Right ventricle myocardium superior (tissue), 1 donor: ENCODE measurements at places on chromosomes 11 and 22. TPM values are rescaled to one million over a fixed set of nuclear protein-coding genes. Genes with fewer than 3 reads are reported as not detected.

The C11orf86 gene
- not detected for total RNA-seq

DNA sequence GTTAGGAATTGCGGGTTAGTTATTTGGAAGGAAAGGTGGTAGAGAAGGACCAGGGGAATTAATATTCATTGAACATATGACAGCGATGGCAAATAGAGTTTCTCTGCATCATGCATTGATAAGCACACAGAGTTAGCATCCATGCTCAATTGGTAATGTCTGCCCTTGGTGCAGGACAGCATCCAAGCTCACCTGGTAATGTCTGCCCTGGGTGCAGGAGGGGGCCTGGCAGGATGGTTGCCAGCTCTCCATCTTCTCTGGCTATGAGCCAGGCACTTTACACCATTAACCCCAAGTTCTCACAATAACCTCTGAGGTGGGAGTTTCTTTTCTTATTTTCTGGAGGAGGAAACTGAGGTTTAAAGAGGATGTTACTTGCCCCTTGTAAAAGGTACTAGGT, 50.4 kb upstream of the RBFOX2 start:
- DNase-seq = no peak

- peak; percentile 68 for DNase-seq
Observed at GRCh38 chr11:61841636-61842527, 13.8 kb downstream of the FADS2 start.

GRCh38 chr11:107014871-107015270, 3.4 kb downstream of the GUCY1A2 start:
- no peak for DNase-seq

DNA sequence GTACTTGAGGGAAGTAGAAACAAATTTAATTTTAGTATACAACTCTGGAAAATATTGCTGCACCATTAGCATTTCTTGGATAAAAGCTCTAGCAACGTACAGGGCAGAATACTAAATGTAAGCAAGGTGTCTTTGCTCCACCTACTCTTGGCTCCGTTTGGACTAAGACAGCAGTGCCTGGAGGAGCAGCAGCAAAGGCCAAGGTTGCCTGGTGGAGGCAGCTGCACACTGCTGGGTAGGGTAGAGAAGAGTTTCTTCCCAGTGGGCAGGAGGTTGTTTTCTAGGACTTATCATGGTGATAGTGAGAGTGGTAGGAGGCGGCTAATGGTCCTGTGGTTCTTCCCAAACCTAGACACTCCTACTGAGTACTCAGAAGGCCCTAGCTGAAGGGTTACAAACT, 2.2 kb upstream of the OR8D4 start:
- no peak for DNase-seq

The DGCR6 gene
- 13.8 TPM for total RNA-seq

- no peak for DNase-seq
Observed at GRCh38 chr11:35057926-35058668, 80.9 kb upstream of the CD44 start.

The PTH gene
- total RNA-seq = not detected

DNA sequence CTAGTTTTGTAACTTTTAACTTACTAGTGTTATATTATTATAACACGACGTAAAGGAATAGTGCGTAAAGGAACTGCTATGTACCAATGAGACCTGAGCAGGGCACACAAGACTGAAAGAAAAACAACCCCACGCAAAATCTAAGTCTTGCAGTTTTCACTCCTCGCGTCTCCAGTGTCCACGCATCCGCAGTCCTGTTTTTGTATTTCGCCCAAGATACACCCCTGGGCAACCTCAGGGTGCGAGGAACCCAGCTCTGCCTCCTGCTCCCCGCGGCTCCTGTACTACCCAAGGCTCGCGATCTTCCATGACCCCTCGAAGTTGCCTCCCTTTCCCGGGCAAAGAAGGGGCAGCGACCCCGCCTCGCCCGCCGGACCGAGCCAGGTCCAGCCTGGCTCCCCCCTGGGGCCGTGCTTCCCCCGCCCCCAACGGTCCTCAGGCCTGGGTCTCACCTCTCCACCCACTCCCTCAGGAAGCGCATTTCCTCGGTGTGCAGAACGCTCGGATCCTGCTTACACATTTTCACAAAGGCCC, 393 bp downstream of the ST13 start:
- no peak for DNase-seq

The TEX54 gene
- total RNA-seq = not detected

DNA sequence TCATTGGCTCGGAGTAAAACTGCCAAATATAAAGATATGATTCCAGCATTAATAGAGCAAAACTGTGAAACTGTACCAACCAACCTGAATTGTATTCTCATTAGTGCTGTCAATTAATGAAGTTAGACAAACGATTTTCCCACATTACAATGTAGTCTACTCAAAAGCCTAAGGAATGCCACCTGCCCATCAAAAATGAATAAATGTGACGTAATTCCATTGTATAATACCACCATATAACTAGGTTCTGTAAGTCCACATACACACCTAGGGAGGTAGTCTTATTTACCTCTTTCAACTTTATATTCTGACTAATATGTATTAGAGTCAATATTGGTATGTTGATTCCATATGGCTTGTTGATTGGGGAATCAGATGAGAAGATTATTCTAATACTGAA, 76.2 kb downstream of the FAM76B start:
- no peak for DNase-seq

DNA sequence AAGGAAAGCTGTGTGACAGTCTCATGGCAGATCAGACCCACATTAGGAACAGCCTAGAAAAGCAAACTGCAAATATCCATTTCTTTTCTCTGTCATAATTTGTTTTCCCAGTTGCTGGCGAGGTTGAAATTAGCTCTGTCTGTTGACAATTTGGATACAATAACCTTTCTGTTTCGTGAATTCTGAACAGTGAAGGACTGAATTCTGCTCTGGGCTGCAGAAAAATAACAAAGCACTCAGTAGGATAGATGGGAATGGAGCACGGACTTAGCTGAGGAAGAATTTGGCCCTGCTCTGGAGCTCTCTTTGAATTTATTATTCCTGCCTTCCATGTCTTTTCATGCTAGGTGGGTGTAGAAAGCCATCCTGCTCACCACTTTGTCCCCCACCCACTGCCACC, 140.3 kb downstream of the RRAS2 start:
- no peak for DNase-seq

The IFT27 gene
- total RNA-seq = 28.6 TPM

DNA sequence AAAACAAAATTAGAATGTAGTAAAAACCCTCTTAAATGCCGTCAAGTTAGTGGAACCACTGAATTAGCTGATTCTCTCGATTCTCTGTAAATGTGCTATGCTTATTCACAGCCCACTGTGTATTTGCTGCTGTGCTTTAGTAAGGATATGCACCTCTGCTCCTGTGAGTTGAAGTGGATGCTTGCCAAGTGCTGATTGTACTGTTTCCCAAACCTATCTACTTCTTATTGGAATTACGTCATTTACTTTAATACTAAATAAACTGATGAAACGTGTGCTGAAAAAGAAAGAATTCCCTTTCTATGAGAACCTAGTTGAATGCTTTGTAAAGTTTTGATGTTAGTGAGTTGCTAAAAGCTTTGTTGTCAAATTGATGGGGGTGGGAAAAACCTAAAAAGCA, 158.4 kb downstream of the LRRC4C start:
- DNase-seq = no peak

DNA sequence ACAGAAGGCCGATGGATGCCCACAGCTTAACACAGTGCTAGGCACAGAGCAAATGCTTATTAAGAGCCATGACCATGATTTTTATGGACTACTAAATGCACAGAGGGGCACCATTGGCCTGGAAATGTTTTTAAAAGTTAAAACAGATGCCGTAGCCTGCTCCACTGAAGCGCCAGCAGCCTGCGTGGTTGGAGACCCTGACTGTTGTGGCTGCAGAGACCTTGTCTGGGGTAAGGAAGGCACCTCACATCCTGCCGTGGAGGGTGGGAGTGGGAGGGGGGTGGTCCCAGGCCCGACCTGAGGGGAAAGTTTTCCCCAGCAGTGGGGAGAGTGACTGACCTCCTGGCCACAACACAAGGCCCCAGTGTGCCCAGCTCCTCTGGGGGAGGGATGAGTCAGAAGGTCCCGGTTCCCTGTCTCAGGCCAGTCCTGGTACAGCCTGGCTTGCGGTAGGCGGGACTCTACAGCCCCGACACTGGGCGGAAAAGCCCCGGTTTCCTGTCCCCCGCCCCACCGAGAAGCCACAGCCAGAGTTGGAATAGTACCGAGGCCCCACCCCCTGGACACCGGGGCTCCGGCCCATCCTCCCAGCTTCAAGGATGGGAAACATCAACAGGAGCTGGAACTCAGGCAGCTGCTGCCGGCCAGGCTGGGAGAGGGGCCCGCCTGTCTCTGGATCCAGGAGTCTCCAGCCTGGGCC, 7.0 kb downstream of the CHST1 start:
- peak; percentile 83 for DNase-seq

- DNase-seq = no peak
Observed at GRCh38 chr11:33944693-33945424, 53.0 kb upstream of the LMO2 start.

GRCh38 chr11:70739811-70740487, 341.6 kb downstream of the CTTN start:
- no peak for DNase-seq

The FEN1 gene
- total RNA-seq = 6.3 TPM

GRCh38 chr11:21895686-21896085, 297.2 kb upstream of the ANO5 start:
- DNase-seq = no peak

GRCh38 chr22:28855355-28856094, 27.8 kb upstream of the ZNRF3 start:
- DNase-seq = no peak

The GPR152 gene
- total RNA-seq = not detected

- no peak for DNase-seq
Observed at GRCh38 chr11:12769834-12770345, 95.7 kb downstream of the TEAD1 start.
